ENCODE measurements at places on chromosomes 2 and 18.

GRCh38 chr2:217393585-217394032, 533.7 kb upstream of the TNP1 start:
- no peak for DNase-seq

- DNase-seq: no peak
These were observed 1775.1 kb upstream of the PIK3C3 start for GRCh38 chr18:40179729-40180461.

DNA sequence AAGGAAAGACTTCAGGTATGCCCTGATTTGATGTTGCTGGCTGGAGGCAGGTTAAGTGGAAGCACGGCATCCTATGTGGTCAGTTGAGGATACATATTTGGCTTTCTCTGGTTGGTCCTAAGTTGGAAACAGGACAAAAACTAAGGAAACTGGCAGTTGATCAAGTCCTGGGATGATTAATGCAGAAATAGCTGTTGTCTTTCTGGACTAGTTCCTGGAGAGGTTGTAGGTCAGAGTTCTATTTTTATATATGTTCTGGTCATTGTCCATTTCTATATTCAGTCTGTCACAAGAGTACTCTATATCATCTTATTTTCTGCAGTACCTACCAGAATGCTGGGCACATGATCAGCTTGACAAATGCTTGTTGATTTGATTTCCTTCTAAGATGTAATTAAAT, 4.0 kb upstream of the SLC35F5 start:
- DNase-seq: no peak

- no peak for DNase-seq
These were observed 5.5 kb upstream of the TEX51 start for GRCh38 chr2:126893153-126893552.

GRCh38 chr2:232139786-232140562, 178.5 kb downstream of the DIS3L2 start:
- no peak for DNase-seq

GRCh38 chr2:80335411-80335810, 30.9 kb upstream of the LRRTM1 start:
- DNase-seq: no peak

DNA sequence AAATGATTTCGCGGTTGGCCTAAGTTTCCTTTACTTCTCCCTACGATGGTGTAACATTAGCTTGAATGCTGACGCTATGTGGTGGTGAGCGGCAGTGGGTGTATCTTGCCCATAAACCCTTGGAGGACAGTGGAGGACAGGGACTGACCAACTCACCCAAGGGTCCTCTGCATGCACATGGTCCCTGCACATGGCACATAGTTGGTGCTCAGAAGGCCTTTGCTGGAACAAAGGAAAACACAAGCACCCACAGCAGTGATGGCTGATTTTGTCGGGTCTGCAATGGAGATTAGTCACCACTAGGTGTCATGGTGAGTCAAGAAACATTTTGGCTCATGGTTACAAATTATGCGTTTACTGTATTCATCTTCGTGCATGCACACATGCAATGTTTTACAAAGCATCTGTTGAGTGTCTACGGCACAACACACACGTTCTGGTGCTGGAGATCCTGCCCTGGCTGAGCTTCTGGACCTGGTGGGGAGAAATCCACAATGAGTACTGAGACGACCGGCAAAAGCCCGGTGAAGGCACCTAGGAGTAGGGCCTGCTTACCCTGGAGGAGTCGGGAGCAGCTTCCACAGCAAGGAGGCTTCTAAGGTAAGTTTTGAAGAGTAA, 44.0 kb downstream of the PDCL3 start:
- DNase-seq: peak; percentile 67

GRCh38 chr2:235151152-235151551, 199.3 kb downstream of the SH3BP4 start:
- DNase-seq: no peak

GRCh38 chr2:190563109-190563508, 28.6 kb upstream of the NEMP2 start:
- no peak for DNase-seq

GRCh38 chr2:124877141-124877577, 852.1 kb downstream of the CNTNAP5 start:
- no peak for DNase-seq

GRCh38 chr2:85840091-85840490, 48.7 kb downstream of the ST3GAL5 start:
- DNase-seq: no peak

DNA sequence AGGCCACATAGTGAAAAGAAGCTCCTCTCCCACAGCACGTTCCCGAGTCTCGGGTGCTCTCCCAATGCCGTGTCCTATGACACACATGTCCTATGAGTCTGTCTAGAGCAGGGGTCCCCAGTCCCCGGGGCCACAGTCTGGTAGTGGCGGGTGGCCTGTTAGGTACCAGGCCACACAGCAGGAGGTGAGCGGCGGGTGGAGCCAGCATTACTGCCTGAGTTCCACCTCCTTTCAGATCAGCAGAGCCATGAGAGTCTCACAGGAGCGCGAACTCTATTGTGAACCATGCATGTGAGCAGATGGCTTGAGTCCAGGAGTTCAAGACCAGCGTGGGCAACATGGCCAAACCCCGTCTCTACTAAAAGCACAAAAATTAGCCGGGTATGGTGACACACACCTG, 112.6 kb downstream of the ZBTB7C start:
- no peak for DNase-seq

- no peak for DNase-seq
These were observed 65.7 kb upstream of the CNGA3 start for GRCh38 chr2:98280376-98281102.

DNA sequence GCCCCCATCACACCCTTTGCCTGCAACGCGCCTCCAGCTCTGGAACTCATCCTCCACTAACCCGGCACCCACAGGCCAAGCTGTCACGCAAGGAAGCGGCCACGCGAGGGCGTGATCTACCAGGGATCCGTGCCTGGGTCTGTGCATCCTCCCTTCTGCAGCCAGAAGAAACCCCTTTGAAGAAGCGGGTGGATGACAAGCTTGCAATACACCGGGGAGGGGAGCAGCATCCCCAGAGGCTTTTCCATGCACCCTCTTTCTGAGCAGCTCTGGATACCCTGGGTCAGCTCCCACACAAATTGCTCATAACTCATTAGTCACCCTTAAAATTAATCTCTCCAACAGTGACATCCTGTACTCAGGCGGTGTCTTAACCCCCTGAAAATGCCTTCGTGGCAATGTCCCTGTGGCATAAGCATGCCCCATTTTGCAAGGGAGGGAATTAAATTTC, 47.6 kb downstream of the PDCL3 start:
- peak; percentile 48 for DNase-seq

- DNase-seq: no peak
These were observed 29.9 kb upstream of the RUFY4 start for GRCh38 chr2:218039171-218039570.

DNA sequence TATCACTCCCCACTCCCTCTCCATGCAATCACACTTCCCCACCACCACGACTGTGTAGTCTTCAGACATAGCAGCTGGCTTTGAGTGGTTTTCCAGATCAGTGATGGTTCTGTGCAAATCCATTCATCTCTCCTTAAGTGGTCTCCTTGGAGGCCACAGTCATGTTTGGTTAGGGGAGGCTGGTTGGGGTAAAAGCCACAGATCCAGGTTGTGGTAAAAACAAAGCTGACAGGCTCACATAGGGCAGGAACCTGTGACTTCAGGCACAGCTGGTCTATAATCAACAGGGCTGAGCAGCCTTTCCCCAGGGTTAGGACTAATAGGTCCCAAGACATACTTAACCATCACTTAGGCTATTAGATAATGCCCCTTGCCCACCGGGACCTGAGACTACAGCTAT, 46.2 kb upstream of the FZD7 start:
- no peak for DNase-seq

- DNase-seq: no peak
These were observed 226.0 kb downstream of the DPP10 start for GRCh38 chr2:114668415-114668814.

DNA sequence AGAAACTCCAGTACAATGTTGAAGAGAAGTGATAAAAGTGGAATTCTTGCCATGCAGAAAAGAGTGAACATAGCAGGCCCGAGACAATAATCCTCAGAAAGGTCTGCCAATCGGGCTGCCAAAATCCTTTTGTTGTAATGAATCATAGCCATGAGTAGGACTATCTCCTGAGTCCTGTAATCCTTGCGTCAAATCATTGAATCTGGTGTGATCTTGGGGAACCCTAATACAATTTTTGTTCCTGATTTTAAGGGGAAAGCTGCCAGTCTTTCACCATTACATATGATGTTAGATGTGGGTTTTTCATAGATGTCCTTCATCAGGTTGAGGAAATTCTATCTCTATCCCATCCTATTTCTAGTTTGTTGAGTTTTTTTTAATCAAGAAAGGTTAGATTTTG, 2.2 kb downstream of the TPGS2 start:
- DNase-seq: no peak

GRCh38 chr2:220001751-220002150, 374.3 kb downstream of the SLC4A3 start:
- no peak for DNase-seq

DNA sequence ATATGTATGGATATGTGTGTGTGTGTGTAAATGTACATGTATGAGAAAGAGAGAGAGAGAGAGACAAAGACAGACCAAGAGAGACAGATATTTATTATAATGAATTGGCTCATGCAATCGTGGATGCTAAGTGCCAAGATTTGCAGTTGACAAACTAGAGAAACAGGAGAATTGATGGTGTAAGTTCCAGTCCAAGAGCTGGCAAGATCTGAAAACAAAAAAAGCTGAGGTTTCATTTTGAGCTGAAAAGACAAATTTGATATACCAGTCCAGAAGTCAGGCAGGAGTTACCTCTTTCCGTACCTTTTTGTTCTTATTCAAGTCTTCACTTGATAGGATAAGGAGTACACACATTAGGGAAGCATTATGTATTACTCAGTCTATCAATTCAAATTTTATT, 157.8 kb downstream of the COPS8 start:
- no peak for DNase-seq

GRCh38 chr2:15720561-15721307, 129.1 kb downstream of the DDX1 start:
- no peak for DNase-seq

DNA sequence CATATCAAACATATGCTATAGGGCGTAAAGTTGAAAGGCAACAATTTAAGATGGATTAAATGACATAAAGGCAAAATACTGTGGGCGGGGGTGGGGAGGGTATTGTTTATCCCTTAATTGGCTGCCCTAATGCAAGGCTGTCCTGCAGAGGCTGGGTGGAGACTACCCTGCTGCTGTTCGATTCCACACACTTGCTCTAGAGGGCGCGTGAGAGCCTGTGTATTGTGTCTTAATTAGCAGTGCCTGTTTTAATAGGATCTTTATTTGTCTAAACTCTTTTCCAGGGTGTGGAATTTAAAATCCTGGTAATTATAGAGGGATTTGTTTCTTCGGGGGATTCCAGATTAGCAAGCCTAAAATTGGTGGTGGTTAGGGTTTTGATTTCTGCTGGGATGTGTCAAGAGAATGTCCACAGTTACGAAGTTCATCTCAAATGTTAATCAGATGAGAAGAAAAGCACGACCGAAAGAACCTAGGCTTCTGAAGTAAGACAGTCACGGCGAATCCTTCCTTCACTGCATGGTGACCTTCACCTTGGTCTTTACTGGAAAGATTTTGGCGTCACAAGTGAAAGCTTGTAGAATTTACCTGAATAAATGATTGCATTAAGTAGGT, 103.5 kb upstream of the MAP3K20 start:
- no peak for DNase-seq

- no peak for DNase-seq
These were observed at the start of gene ITPRIPL1 for GRCh38 chr2:96325041-96325883. Gene ITPRIPL1, plus strand, starts transcription at chr2:96325317. Its CDS starts 523 bp downstream, at chr2:96325840.

DNA sequence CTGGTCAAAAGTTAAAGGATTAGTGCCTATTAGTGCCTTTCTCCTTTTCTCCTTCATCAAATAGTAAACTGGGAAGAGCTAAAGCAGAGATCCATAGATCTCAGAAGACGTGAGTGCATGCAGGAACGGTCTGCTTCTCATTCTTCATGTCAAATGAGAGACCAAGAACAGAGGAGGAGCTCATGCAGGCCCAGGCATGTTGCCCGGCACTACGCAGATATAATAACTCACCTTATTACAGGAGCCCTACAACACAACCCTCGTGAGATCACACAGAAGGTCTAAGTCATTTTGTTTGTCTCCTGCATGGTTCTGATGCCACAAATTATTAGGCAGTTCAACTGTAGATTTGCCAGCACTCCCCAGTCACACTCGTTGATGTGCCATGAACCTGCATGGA, 71.8 kb downstream of the CMPK2 start:
- no peak for DNase-seq

- no peak for DNase-seq
These were observed 478.8 kb downstream of the PLCL1 start for GRCh38 chr2:198283146-198283545.

DNA sequence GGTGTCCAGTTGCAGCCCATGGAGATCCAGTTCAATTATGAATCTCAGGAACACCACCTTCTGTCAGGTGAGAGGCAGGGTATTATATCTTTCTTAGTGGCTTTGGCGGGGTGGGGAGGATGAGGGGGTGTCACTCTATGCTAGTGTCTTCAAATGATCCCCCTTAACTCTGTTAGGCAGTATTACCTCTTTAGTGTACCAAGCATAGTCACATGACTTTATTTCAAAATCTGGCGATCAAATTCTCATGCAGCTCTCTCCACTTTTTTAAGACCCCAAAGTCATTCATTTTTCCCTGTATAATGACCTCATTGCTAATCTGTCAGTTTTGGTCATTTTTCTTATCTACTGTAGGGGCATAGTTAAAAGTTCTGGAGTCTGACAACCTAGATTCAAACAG, 1.1 kb upstream of the ZSCAN30 start:
- DNase-seq: no peak

DNA sequence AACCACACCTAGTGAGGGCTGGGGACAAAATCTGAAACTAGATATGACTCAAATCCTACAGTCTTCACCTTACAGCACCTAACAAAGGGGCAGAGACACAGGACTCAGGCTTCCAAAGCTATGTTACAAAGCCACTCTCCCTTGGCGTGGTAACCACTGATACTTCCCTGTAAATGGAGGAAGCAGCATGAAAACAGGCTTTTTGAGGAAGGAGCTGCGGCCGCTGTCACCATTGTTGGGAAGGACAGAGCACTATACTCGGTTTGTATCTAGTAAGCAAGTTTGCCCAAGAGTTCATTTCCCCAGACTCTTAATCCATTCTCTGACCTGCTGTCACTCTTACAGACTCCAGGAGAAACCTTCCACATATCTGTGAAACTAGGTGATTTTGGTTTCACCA, 60.3 kb downstream of the LONRF2 start:
- no peak for DNase-seq

GRCh38 chr2:86782748-86783147, 8.0 kb downstream of the CD8A start:
- no peak for DNase-seq

All from SHP77 (cell line).